HuH-7 (cell line): ENCODE measurements at places on chromosomes 1 and 21.

DNA sequence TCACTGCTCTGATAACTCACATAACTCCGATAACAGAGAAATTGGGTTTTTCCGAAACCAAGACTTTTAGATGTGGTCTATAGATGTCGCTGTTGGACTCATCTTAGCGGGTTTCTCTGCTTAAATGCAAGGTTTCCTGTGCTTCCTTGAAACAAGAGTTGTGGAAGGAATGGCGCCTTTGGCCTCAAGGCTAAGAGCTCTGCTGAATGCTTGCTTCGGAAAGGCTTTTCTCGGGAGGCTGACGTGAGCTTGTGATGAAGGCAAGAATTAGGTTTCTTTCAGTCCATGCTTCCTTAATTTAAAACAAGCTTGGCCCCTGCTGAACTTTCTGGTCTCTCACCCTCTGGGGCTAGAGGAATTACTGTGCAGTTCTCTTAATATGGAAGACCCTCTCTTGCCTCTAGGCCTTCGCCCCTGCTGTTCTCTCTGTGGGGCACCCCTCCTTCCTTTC, 113.5 kb downstream of the MAP3K21 start:
- DNase-seq: peak; percentile 42

GRCh38 chr21:42641311-42642218, 11.9 kb upstream of the PDE9A start:
- DNase-seq: no peak

DNA sequence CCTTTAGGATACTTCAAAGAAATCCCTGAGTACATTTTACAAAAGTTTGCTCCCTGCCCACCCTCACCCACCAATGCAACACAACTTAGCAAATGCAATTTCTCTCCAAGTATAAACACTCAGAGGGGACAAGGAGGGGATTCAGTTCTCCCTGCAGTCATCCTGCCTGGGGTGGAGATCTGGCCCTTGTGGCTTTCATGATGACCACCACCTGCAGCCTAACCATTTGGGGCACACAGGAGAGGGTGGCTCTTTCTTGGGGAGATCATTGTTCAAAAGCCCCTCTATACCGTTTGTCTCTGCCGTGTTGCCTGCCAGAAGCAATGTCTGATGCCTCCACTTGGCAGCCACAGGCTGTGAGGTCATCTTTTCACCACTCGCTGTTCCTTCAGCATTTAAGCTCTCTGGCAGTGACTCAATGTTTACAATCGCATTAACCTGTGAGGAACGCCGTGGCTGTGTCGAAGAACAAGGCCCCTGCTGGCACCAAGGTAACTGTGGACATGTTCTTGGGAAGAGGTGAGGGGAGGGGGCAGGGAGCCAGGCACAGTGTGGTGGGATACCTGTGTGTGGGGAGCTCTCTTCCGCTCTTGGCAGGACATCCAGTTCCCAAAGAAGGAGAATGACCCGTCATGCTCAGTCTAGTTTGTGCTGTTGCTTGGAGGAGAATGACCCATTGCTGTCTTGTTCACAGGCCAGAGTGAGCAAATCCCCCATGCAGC, 103.9 kb upstream of the DUSP10 start:
- DNase-seq: no peak

GRCh38 chr1:158833264-158833663, 2.1 kb downstream of the MNDA start:
- no peak for DNase-seq

DNA sequence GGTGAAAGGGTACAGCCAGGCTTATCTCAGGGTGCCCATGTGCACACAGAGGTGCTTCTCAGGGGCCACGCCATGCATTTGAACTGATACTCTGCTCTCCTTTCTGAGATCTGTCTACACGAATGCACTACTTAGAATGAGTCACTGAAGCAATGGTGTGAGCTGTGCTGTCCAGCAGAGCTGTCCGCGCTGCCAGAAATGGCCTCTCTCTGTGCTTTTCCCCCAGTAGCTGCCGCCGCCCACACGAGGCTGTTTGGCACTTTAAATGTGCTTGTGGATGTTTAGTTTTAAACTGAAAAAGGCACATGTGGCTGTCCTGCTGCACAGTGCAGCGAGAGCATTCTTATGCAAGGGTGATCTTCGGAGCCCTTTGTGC, 87.1 kb upstream of the COL6A1 start:
- no peak for DNase-seq

GRCh38 chr1:87450615-87451209, 122.0 kb downstream of the LMO4 start:
- no peak for DNase-seq

- no peak for DNase-seq
These were observed 232.5 kb upstream of the JUN start for GRCh38 chr1:59016390-59016789.

DNA sequence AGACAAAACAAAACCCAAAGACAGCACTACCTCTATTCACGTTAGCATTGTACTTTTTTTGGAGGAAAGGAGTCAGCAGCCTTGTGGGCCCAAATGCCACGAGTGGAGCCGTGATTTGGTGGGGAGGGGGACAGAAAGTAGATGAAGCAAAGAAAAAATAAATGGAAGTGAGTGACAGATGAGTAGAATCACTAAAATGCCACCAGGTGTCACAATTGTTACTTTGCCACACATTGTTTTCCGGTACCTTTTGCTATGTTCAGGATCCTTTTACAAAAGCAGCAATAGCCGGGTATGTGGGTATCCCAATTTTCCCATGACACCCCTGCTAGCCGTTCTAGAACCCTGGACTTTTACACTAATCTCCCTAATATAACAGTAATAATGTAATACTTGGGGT, 85.0 kb upstream of the AK4 start:
- peak; percentile 35 for DNase-seq

DNA sequence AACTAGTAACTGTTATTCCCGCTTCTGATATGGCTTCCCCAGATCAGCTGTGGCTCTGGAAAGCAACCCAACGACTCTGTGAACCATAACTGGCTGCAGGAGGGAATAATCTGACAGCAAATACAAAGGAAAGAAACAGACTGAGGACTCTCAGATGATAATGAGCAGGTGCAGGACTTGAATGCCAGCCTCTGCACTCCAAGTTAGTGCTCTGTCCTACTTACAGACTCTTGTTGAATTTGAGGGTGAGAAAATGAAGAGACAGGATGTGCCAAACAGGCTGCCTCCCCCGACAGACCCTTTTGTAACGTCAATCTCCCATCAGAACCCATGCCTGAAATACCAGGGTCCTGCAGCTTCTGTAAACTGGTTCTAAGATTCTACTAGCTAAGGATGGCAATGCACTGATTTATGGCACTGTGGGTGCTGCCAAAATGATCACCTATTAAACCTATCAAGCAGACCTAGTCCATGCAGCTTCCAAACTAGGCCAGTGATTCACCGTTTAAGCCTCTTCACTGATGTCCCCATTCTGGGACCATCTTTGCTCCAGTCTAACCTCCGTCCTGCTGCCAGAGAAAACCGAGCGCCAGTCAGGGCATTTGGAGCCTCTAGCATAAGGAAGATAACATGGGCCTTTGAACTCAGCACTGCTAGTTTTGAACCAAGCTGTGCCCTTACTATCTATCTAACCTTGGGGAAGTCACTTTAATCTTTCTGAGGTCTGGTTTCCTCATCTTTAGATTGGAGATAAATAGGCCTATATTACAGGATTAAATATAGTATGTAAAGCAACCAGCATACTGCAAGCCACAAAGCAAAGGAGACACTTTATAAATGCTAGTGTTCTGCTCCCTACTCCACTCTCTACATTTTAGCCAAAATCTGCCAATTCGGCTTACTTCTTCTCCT, 4.8 kb downstream of the MKNK1 start:
- DNase-seq: no peak

DNA sequence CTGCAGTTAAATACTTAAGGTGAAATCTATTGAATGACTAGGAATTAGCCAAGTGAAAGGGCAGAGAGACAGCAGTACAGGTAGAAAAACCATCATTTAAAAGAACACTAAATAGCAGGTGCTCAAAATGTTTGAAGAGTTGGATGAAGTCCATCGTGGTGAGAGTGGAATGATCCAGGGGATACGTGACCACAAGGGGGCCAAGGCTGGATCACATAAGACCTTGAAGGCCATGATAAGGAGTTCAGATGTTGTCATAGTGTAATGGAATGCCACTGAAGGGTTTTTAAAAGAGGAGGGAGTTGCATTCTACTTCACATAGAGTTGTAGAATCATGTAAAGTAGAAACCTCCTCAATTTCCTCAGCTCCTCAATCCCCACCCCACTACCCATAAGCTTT, 34.8 kb upstream of the HOOK1 start:
- DNase-seq: peak; percentile 11

GRCh38 chr1:160245434-160245833, 16.9 kb downstream of the DCAF8 start:
- no peak for DNase-seq

GRCh38 chr1:68633141-68633919, 136.4 kb upstream of the DEPDC1 start:
- DNase-seq: no peak

- no peak for DNase-seq
These were observed 11.6 kb downstream of the UBE2J2 start for GRCh38 chr1:1262071-1262470.

GRCh38 chr1:116403496-116404136, 30.6 kb downstream of the ATP1A1 start:
- DNase-seq: no peak

- DNase-seq: no peak
These were observed 24.7 kb upstream of the STUM start for GRCh38 chr1:226523646-226524406.

- DNase-seq: no peak
These were observed 57.9 kb upstream of the HMGB4 start for GRCh38 chr1:33805988-33806387.

GRCh38 chr21:41692185-41692565, 74.7 kb downstream of the RIPK4 start:
- no peak for DNase-seq

DNA sequence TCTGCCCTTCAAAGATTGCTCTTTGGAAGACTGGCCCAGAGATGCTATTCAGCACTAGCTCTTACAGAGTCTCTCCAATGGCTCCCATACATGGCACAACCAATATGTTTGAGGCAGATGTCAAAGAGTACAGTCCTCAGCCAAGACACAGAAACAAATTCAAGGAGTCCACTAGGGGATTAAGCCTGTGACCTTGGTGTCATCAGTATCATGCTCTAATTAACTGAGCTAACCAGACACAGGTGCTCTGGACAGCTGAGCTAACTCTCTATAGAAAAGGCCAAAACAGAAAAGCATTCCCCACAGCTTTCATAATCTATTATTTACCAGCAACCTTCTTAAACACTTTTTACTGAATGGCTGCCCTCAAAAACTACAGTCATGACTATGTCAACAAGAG, 666.0 kb upstream of the PLXNA2 start:
- DNase-seq: no peak

GRCh38 chr1:165143437-165144065, 213.0 kb downstream of the LMX1A start:
- peak; percentile 14 for DNase-seq

DNA sequence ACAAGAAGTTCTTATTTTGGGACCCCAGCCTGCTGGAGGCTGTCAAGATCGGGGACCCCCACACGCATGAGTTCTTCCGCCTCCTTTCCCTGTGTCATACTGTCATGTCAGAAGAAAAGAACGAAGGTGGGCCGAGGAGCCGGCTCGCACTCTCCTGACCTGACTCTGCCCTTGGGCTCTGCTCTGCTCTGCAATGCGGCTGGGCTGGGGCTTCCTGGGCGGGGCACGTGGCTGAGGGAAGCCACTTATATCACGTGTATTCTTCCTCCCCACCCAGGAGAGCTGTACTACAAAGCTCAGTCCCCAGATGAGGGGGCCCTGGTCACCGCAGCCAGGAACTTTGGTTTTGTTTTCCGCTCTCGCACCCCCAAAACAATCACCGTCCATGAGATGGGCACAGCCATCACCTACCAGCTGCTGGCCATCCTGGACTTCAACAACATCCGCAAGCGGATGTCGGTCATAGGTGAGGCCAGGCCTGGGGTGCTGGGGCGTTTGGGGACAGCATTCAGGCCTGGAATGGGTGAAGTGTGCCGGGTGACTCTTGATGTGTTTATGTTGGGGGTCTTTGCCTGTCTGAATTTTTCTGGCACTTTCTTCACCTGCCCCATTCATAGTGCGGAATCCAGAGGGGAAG, 17.6 kb downstream of the ATP8B2 start:
- DNase-seq: no peak

DNA sequence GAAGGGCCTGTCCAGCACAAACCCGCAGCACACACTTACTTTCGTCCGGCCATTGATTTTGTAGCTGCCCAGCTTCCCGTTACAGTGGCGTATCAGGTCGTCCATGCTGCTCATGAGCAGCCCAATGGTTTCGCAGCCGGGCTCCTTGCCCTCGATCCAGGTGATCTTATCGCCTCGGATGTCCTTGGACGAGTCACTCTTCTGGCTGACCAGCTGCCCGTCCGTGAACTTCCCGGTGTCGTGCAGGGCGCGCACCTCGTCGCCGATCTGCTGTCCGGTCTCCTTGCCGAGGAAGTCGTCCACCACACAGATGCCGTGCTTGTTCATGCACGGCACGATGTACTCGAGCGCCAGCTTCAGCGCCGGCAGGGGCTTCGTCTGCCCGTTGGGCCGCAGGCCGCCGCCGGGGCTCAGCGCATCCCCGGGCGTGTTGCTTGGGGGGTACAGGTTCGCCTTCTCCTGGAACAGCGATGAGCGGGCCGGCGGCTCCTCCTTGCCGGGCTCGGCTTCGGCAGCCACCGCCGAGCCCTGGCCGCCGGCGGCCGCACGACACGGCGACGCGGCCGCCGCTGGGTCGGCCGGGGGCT, 1.0 kb downstream of the EGLN1 start:
- DNase-seq: peak; percentile 30

DNA sequence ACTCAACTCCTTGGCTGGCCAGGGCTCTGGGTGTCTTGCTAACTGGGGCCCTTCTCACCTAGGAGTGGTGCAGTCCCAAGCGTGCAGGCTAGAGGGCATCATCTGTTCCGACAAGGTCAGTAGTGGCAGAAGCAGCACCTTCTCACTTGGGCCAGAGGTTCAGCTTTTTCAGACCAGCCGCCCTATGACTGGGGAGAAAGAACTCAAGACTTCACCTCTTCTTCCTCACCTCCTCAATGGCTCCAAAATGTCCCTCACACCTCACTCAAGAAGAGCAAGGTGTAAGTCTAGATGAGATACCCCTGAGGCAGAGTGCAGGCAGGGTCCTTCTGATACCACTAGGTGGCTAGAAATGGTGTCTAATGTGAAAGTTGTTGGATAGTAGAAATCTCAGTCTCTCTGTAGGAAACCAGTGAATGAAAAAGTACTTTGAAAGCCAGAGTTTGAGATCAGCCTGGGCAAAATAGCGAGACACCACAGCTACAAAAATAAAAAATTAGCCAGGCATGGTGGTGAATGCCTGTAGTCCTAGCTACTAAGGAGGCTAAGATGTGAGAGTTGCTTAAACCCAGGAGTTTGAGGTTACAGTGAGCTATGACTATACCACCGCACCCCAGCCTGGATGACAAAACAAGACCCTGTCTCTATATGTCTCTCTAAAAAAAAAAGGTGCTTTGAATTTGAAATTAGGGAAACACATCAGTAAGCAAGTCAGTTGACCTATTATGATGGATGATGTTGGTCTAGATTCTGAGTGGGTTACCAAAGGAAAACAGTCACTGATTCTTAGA, 8.6 kb upstream of the IL20 start:
- peak; percentile 16 for DNase-seq

- DNase-seq: no peak
These were observed 1.6 kb upstream of the TAF12 start for GRCh38 chr1:28644494-28644893.
